HepG2 (cell line): ENCODE measurements at places on chromosomes 3 and 15.

DNA sequence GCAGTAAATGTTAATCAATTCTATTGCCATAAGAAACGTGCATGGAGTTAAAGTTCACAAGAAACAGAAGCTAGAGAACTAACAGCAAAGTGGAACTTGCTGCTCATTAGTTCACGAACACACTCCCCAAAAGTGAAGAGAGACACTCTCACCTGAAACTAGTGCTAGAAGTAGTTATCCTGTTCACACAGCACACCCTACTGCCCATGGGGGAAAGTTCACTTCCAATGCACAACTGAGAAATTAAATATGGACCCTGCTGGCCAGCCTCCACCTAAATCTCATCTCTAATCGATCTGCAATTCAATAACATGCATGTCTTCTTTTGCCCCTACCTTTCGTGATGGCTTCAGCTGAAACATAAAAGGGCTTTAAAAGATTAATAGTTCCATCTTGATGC lies 39.4 kb upstream of the FRMD4B start:
- peak; percentile 14 for DNase-seq

DNA sequence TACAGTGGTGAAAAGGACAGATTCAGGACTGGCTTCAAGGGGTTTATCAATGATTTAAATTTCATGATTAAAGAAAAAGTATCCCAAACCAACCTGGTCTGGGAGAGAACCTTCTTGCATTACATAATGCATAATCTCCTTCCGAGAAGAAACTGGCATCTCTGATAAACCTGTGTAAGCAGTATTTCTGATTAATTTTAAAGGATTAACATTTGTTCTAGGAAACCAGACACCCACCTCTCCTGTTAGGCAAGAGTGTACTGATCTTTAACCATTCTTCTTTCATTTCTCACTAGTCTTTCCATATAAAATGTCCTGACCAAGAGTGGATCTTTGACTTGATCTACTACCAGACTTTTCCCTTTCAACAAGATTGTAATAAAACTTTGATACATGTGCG lies 22.8 kb upstream of the PPP4R2 start:
- no peak for DNase-seq

DNA sequence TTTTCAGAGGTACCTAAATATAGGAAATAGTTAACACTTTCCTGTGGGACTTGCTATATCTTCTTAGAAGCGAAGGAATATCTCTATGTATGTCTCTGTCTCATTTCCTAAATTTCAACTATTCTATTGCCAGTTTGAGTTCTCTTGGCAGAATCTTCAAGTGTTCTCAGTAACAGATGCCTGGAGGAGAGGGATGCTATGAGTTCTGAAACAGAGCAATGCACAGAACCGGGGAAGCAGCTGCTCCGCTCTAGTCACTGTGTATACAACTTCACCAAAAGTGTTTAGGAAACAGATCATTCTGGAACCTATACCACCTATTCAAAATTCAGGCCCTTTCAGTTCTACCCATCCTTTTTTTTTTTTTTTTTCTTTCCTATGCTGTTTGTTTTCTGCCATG lies 144.6 kb downstream of the RORA start:
- DNase-seq, result no peak

GRCh38 chr15:60601098-60601497 lies 122.2 kb upstream of the ICE2 start:
- DNase-seq, result no peak

DNA sequence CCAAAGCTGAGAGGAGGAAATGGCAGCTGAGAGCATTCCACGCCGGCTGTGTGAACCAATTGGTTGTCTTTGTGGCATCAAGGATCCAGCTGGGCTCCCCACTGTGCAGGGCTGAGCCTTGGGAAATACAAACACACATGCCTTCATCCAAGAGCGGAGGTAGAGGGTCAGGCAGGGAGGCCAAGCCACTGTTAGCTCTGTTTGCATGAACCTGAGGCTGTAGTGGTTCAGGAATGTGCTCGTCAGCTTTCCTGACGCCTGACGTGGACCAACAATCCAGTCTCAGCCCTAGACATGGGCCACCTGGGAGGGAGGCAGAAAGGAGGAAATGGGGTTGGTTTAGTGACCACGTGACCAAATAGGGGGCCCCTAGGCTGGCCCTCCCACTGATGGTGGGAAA lies 276.9 kb downstream of the TLE3 start:
- DNase-seq, result no peak

DNA sequence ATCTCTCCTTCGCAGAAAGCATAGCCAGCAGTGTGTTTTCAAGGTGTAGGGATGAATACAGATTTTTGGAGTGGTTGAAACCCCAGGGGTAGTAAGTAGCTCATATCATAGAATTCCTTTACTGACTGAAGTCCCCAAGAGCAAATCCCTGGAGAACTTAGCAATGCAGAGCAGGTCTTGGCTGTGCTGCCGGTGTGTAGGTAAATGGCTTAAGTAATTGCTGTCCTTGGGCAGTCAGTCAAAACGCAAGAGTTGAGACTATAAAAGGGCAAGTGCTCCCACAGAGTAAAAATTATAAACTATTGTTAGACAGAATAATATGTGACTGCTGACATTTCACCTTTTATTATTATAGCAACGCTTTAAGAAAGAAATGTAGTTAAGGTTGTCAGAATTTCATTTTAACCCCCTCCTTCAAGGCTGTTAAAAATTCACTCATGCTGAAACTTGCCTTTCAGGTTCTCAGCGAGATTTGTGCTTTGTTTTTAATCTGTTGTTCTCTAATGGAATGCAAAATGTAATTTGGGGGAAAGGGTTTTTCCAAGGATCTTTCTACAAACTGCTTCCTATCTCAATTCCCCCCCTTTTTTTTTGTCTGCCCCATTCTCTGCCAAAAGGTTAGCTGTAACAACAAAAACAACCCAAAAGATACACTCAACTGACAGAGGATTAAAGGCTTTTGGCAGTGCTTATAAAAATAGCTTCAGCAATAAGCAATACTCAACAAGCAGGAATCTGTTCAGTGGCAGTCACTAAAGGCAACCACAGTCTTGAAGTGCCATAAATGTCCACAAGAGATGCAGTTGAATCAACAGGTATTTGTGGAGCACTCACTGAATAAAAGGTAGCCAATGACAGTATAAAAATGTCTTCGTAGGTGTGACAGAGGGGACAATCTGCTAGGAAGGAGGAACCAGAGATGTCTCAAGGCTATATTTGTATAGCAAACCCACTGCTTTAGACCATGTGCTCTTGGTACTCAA lies 105.3 kb downstream of the THRB start:
- DNase-seq, result no peak

GRCh38 chr15:55740359-55740878 lies 2.5 kb downstream of the PRTG start:
- no peak for DNase-seq

DNA sequence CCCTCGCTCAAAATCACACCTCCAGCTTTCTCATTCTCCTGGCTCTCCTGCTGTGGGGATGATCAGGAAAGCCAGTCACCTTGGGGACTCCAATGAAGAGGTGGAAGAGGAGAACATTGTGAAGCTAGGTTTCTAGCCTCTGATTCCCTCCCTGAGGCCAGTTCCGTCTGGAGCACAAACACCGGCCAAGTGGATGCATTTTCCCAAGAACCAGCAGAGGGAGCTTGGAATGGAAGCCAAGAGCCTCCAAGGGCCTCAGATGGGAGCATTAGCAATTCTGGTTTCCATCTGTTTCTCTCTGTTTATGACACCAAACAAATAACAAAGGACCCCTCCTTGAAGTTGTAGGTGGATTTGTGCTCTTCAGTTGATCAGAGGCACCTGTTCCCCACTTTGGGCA lies 40.6 kb upstream of the NMNAT3 start:
- DNase-seq, result peak; percentile 18

DNA sequence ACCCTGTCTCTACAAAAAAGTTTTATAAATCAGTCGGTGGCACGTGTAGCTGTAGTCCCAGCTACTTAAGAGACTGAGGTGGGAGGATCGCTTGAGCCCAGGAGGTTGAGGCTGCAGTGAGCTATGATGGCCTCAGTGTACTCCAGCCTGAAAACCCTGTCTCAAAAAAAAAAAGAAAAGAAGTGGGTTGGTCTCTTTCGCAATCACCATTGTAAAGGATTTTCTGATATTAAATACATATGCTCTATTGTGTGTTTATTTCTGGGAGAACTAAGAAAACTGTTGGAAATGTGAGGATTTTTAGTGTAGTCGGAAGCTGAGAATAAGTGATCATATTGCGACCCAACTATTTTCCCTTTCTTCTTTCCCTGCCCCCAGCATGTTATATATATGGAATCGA lies 7.5 kb downstream of the ZNF710 start:
- no peak for DNase-seq

DNA sequence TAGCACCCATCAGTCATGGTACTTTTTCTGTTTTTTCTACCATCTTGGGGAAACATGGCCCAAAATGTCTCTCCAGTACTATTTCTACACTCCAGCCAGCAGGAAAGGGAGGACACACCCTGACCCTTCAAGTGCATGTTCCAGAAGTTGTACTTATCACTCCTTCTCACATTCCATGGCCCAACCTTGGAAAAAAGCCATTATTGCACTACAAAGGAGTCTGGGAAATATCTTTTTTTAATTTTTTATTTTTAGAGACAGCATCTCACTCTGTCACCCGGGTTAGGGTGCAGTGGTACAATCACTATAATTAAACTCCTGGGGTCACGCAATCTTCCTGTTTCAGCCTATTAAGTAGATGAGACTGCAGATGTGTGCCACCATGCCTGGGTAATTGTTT lies 100.0 kb upstream of the PPP2R3A start:
- no peak for DNase-seq

GRCh38 chr3:136428167-136428566 lies 178.0 kb downstream of the PCCB start:
- no peak for DNase-seq
